ENCODE measurements at places on chromosomes 12 and 14.

GRCh38 chr14:93010522-93011140, 87.7 kb downstream of the CHGA start:
- no peak for DNase-seq

GRCh38 chr14:88326352-88327103, 3.5 kb upstream of the KCNK10 start:
- peak; percentile 45 for DNase-seq

GRCh38 chr12:21907948-21908837, 33.0 kb downstream of the ABCC9 start:
- DNase-seq, result peak; percentile 17

GRCh38 chr12:7719946-7720730, 8.9 kb downstream of the DPPA3 start:
- no peak for DNase-seq

DNA sequence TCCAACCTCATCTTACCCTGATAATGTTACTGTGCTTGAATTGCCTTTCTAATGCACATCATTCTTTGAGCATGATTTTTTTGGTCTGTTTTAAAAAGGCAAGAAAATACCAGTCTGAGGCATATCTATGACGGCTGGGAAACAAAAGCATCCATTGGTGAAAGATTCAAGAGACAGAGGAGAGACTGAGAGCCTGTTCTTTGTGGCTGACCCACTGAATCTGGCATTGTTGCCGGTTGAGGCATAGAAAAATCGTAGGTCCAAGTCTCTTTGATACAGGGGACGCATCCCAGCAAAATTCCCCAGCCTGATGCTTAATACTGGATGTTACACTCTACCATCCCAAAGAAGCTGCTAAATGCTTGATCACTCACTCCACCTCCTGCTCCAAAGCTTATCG, 2.9 kb upstream of the KLHL42 start:
- no peak for DNase-seq

GRCh38 chr12:38984388-38984787, 79.0 kb upstream of the CPNE8 start:
- no peak for DNase-seq

DNA sequence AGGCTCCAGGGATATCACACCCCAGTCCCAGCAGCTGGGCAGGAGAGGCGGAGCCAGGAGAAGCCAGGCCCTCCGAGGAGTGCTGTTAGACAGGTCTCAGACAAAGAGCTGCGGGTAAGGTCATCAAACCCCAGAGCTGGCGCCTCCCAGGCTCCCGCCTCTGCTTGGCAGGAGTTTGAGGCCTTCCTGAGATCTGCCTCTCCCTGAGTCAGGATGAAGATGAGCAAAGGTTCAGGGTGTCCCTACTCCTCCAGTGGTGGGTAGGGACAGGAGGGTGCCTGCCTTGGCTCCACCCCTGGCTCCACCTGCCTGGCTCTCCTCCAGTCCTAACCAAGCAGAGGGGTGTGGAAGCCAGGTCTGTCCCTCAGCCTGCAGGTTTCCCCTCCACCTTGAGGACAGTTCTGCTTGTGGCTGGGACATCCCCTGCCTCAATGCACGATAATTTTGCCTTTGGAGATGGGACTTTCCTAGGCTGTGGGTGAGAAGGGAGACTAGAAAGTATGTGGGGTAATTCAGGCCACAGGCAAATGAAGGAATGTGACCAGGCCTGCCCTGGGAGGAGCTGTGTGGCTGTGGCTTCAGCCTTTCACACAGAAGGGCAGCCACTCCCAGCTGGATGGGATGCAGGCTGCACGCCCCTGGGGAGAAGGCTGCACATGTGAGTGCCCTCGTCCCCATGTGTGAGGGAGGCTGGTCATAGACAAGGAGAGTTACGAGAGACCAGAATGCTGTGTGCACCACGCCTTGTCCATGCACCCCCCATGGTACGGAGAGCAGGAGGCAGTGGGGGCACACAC, 2.2 kb downstream of the PLEKHG6 start:
- no peak for DNase-seq

DNA sequence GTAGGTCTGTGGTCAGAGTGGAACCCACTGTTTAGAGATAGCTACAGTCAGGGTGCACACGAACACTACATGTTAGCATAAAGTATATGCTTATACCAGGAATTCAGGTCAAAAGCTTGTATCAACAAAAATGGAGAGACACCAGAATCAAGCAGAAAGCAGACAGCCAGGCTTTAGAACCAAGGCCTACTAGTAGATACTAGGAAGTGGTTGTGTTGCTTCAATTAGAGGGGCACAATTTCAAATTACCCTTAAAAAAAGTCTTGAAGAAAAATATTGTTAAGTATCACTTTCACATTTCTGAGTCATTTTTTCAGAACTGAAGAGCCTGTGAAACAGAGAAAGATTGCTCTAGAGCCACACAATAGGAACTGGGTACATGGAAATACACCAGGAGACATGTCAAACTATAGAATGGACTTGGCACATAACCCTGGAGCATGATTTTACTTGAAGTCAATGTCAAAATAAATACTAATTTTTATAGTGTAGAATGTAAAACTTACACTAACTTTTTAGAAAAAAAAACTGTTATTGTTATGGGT, 41.6 kb downstream of the LRRC9 start:
- DNase-seq, result no peak

DNA sequence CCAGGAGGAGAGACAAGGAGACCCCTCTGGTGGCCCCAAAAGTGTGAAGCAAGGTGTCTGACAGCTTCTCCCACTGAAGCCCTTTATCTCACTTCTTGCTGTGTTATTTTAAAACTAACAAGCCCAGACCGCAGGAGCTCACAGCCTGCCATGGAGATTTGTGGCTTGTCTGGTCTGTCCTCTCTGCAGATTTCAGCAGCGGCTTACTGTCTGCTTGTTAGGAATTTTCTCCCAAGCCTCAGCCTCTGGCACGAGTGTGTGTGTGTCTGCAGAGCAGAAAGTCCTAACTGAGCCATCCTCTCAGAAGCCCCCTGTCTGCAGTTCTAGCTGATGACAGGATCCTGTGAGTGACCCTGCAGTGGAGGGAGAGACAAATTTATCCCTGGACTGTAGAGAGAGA, 87.9 kb upstream of the HSPB8 start:
- DNase-seq, result no peak

- no peak for DNase-seq
Measured at GRCh38 chr12:98955284-98955683, 310.2 kb downstream of the APAF1 start.

GRCh38 chr12:69999561-69999960, 174.5 kb downstream of the MYRFL start:
- DNase-seq, result no peak

- no peak for DNase-seq
Measured at GRCh38 chr12:26633591-26634210, 199.3 kb downstream of the ITPR2 start.

DNA sequence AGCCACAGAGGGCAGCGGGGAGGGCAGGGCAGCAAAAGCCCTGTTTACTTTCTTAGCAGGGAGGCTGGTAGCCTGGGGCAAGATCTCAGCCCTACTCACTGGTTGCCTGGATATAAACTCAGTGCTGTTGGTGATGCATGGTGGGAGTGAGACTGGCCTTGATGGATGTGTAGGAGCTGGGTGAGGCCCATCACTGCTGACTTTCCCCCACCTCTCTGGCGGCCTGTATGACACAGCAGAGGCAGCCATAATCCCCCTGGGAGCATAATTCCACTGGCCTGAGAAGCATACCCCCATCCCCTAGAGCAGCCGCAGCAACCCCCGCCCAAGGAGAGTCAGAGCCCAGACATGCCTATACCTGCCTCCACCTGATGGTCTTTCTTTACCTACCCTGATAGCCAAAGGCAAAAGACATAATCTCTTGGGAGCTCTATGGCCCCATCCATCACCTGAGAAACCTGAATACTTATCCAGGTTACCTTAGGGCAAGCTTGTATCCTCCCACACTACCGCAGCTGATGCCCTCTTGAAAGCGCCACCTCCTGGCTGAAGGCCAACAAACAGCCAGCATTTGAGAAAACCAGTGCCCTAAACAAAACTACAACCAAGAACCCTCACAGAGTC, 59.3 kb downstream of the DNAI7 start:
- DNase-seq, result peak; percentile 35
